ENCODE measurements at places on chromosomes 1 and 21. TPM values are rescaled to one million over a fixed set of nuclear protein-coding genes. Genes with fewer than 3 reads are reported as not detected.

GRCh38 chr1:40987439-40988276 lies 8.2 kb downstream of the CTPS1 start:
- H3K27ac ChIP-seq = no peak overlapping the region
- peaks cover 87% of the 10 kb centered on the region for H3K36me3 ChIP-seq
- no peaks in the 10 kb centered on the region for H3K27me3 ChIP-seq
- no peak overlapping the region for H3K4me3 ChIP-seq
- peaks cover 19% of the 10 kb centered on the region for H3K4me1 ChIP-seq

DNA sequence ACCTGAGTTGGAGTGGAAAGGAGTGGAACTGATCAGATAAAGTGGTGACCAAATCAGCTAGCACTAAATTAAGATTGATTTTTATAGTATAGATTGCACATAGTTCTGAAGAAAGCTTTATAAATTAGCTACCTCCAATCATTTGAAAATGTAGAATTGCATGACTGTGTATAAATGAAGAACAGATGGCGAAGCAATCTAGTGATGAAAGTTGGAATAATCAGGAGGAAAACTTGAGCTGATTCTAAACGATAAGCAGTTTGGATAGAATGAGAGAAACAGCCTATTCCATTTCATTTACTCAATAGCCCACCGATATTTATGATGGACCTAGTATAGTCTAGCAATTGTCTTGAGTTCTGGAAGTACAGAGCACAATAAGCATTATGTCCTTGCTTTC lies 661.5 kb downstream of the PLA2G4A start:
- H3K36me3 ChIP-seq = no peaks in the 10 kb centered on the region
- DNase-seq = no peak
- no peaks in the 10 kb centered on the region for H3K4me1 ChIP-seq

- H3K27me3 ChIP-seq = no peaks in the 10 kb centered on the region
- no peak for DNase-seq
- no peak overlapping the region for H3K27ac ChIP-seq
- H3K36me3 ChIP-seq = no peaks in the 10 kb centered on the region
These were observed 346.9 kb downstream of the PBX1 start for GRCh38 chr1:164905869-164906268.

GRCh38 chr1:89724369-89725010 lies 91.6 kb downstream of the LRRC8C start:
- peaks cover 40% of the 10 kb centered on the region for H3K4me1 ChIP-seq
- H3K27me3 ChIP-seq = no peaks in the 10 kb centered on the region
- peak overlapping the region; percentile 97 for H3K27ac ChIP-seq
- no peak for DNase-seq
- H3K36me3 ChIP-seq = no peaks in the 10 kb centered on the region
- H3K4me3 ChIP-seq = peak overlapping the region; percentile 16

GRCh38 chr1:162319493-162320175 lies 57.0 kb downstream of the SPATA46 start:
- H3K27me3 ChIP-seq = no peaks in the 10 kb centered on the region
- H3K27ac ChIP-seq = no peak overlapping the region
- no peak overlapping the region for H3K4me3 ChIP-seq
- peaks cover 5% of the 10 kb centered on the region for H3K4me1 ChIP-seq

DNA sequence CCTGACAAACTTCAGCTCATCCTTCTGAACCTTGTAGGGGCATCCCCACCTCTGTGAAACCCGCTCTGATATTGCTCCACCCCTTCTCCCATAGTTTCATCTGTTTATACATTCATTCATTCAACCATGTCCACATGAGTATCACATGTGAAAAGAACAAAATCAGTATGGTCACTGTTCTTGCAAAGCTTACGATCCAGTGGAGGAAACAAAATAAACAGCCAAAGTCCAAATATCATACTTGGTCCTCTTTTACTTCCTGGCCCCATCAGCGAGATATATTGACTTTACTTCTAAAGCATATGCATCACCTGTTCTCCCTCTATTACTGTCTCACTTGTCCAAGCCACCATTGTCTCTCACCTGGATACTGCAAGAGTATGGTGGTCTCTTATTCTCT lies 35.6 kb downstream of the C8A start:
- no peaks in the 10 kb centered on the region for H3K27me3 ChIP-seq
- no peak overlapping the region for H3K4me3 ChIP-seq
- no peak overlapping the region for H3K27ac ChIP-seq
- no peak for DNase-seq

DNA sequence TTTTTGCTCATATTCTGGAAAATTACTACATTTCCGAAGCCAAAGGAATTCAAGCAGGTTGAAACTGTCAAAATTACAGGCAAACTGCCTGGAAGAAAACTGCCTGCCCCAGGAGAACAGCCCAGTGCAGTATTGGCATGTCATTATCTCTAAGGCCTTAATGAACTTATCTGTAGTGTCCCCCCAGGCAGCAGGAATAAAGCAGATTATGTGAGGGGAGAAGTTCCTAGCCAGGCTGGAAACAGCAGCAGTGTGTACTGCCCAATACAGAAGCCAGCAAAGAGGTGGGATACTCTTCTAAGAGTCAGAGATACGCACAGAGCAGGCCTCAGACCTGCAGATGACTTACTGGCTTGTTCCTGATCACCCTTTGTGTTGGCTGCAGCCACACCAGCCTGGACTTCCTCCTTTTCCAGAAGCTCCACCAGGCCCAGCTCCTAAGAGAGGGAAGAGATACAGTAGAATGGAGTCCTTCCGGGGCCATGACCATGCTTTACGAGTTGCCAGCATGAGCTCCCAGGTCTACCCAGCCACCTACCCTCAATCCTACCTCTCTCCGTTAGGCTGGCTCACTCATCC lies 11.7 kb downstream of the IQGAP3 start:
- no peak for DNase-seq
- no peak overlapping the region for H3K4me3 ChIP-seq
- no peak overlapping the region for H3K27ac ChIP-seq
- no peaks in the 10 kb centered on the region for H3K4me1 ChIP-seq

DNA sequence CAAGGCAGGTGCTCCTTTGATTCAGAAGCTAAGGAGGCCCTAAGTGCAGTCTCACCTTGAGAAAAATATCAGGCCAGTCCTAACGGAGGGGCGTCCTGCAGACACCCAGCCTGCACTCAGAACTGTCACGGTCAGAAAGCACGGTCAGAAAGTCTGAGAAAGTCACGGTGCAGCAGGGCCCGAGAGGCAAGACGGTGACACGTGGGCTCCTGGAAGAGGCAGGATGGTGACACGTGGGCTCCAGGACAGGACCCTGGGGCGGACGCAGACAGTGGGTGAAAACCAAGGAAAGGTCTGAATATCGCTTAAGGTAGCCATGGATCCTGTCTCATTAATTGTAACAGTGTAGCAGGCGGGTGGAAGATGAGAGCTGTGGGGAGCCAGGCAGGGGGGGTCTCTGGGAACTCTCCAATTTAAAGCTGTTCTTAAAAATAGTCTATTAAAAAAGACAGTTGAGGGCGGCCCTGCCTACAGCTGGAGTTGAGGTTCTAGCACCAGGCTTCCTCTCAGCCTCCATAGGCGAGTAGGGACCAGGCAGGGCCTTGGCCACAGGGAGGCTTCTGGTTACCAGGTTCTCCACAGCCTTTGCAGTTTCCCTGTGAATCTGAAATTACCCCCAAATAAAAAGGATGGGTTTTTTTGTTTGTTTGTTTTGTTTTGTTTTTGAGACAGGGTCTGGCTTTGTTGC lies 65.2 kb downstream of the FAAP20 start:
- H3K27me3 ChIP-seq = no peaks in the 10 kb centered on the region
- H3K4me1 ChIP-seq = peaks cover 12% of the 10 kb centered on the region
- no peak overlapping the region for H3K27ac ChIP-seq
- no peaks in the 10 kb centered on the region for H3K36me3 ChIP-seq
- no peak for DNase-seq

DNA sequence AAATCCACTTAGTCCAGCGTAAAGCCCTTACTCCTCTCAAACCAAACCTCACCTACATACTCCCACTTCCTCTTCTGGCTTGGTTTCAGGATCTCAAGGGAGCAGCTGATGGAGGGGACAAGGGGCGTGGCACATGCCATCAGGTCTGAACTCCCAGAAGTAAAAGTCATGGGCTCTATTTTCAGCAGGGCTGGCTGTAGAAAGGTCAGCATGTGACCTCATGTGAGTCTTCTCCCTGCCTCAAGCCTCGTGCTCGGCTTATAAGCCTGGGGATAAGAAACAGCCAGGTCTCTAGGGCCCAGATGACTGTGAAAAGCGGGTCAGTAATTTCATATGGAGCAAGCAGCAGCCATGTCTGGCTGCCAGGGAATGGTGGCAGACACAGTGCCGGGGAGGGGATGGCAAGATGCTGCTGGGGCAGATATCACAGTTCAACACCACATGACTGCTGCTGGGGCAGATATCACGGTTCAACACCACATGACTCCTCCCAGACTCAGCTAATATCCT lies 227.9 kb downstream of the KCNH1 start:
- H3K4me3 ChIP-seq = no peak overlapping the region
- no peaks in the 10 kb centered on the region for H3K36me3 ChIP-seq
- H3K27me3 ChIP-seq = peaks cover 7% of the 10 kb centered on the region
- no peaks in the 10 kb centered on the region for H3K4me1 ChIP-seq
- H3K27ac ChIP-seq = no peak overlapping the region
- no peak for DNase-seq

GRCh38 chr1:173360487-173361063 lies 116.6 kb upstream of the PRDX6 start:
- peaks cover 11% of the 10 kb centered on the region for H3K4me1 ChIP-seq
- DNase-seq = no peak
- H3K27me3 ChIP-seq = peaks cover 3% of the 10 kb centered on the region
- H3K27ac ChIP-seq = no peak overlapping the region
- no peak overlapping the region for H3K4me3 ChIP-seq
- H3K36me3 ChIP-seq = no peaks in the 10 kb centered on the region

- no peak for DNase-seq
- H3K27ac ChIP-seq = no peak overlapping the region
- H3K36me3 ChIP-seq = peaks cover 43% of the 10 kb centered on the region
- H3K27me3 ChIP-seq = no peaks in the 10 kb centered on the region
- H3K4me1 ChIP-seq = peaks cover 8% of the 10 kb centered on the region
These were observed 79.7 kb downstream of the SMYD2 start for GRCh38 chr1:214360525-214361164.

- H3K36me3 ChIP-seq = no peaks in the 10 kb centered on the region
- H3K27ac ChIP-seq = no peak overlapping the region
- no peaks in the 10 kb centered on the region for H3K27me3 ChIP-seq
- no peak overlapping the region for H3K4me3 ChIP-seq
- H3K4me1 ChIP-seq = peaks cover 4% of the 10 kb centered on the region
These were observed 92.9 kb downstream of the BEND5 start for GRCh38 chr1:48683839-48684238.

GRCh38 chr1:247411621-247412327 lies 4.2 kb upstream of the NLRP3 start:
- H3K27ac ChIP-seq = no peak overlapping the region
- no peak for DNase-seq
- H3K4me1 ChIP-seq = no peaks in the 10 kb centered on the region
- H3K36me3 ChIP-seq = no peaks in the 10 kb centered on the region
- H3K4me3 ChIP-seq = no peak overlapping the region

- H3K27ac ChIP-seq = peak overlapping the region; percentile 74
- peaks cover 4% of the 10 kb centered on the region for H3K36me3 ChIP-seq
- peak; percentile 78 for DNase-seq
- H3K4me3 ChIP-seq = no peak overlapping the region
- H3K4me1 ChIP-seq = peaks cover 36% of the 10 kb centered on the region
These were observed 2.8 kb upstream of the ZC3H12A start for GRCh38 chr1:37471345-37472231.

GRCh38 chr1:109641861-109642260 lies 14.0 kb upstream of the GSTM4 start:
- H3K4me1 ChIP-seq = no peaks in the 10 kb centered on the region
- no peak for DNase-seq
- H3K27ac ChIP-seq = no peak overlapping the region
- no peaks in the 10 kb centered on the region for H3K27me3 ChIP-seq
- H3K4me3 ChIP-seq = no peak overlapping the region

- H3K4me3 ChIP-seq = no peak overlapping the region
- no peak overlapping the region for H3K27ac ChIP-seq
- no peaks in the 10 kb centered on the region for H3K27me3 ChIP-seq
- H3K4me1 ChIP-seq = peaks cover 22% of the 10 kb centered on the region
- no peak for DNase-seq
- no peaks in the 10 kb centered on the region for H3K36me3 ChIP-seq
These were observed 355.6 kb upstream of the CAMK1G start for GRCh38 chr1:209227941-209228340.

DNA sequence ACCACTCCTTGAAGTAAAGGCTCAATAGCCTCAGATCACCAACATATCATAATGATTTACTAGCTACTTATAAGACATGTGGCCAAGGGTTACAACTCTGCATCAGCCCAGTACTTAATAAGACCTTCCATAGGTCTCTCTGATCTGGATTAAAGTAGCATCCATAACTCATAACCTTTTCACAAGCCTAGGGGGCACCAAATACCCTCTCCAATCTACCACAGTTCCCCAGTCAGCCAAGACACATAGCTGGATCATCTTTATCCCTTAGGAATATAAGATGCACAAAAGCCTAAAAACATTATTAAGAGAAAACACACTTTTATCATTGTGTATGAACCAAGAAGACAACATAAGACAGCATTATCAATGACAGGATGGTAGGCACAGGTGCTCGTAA lies 22.1 kb downstream of the SSX2IP start:
- no peak overlapping the region for H3K27ac ChIP-seq
- no peak for DNase-seq
- no peaks in the 10 kb centered on the region for H3K36me3 ChIP-seq
- H3K27me3 ChIP-seq = no peaks in the 10 kb centered on the region

The RNF223 gene
- 0.45 TPM for polyA plus RNA-seq

The USH2A gene
- under 0.01 TPM for polyA plus RNA-seq

The MIA3 gene
- polyA plus RNA-seq = 26.9 TPM

The DHRS3 gene
- 14.1 TPM for polyA plus RNA-seq

The GCSAML gene
- not detected for polyA plus RNA-seq

The C8B gene
- polyA plus RNA-seq = 0.04 TPM

The PPT1 gene
- 52.7 TPM for polyA plus RNA-seq

The NCF2 gene
- polyA plus RNA-seq = 12.6 TPM

All from keratinocyte (primary cell).